WTC11 (cell line): ENCODE measurements at places on chromosomes 5 and 9.

DNA sequence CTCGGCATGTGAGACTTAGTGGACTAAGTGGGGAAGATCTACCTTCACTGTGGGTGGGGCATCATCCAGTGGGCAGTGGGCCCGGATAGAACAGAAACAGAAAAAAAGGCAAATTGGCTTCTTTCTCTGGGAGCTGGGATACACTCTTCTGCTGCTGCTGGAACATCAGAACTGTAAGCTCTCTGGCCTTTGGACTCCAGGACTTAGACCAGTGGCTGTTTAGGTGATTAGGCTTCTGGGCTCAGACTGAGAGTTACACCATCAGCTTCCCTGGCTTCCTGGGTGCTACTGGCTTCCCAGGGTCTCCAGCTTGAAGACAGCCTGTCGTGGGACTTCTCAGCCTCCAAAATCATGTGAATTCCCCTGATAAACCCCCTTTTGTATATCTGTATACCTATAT, 122.7 kb upstream of the SLC28A3 start:
- DNase-seq, result no peak

- peak; percentile 89 for DNase-seq
These were observed at the start of gene PCDHB10 for GRCh38 chr5:141192110-141192725. Gene PCDHB10 (plus strand): TSS chr5:141192353. CDS start chr5:141192553, 200 bp downstream.

GRCh38 chr5:95440825-95441224, 49.7 kb downstream of the FAM81B start:
- no peak for DNase-seq

GRCh38 chr5:115869256-115869795, 27.6 kb downstream of the AP3S1 start:
- DNase-seq, result no peak

DNA sequence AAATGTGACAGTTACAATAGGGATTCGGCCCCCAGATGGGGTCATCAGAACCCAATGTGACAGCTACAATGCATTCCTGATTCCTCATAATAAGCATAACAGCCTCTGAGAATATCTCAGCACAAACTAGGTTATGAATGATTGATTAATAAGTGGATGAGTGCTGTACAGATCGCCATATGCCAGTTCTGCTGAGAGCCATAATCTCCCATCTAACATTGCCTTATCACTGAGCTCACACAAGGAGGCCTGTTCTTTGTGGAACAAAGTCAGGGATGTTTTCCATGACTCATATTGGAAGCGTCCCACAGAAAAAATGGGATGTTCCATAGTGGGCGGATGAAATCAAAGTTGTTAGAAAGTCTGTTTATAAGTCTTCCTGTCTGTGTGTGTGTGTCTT, 89.6 kb downstream of the KIF4B start:
- no peak for DNase-seq

GRCh38 chr9:99445920-99446319, 223.8 kb downstream of the SEC61B start:
- no peak for DNase-seq

GRCh38 chr5:131983244-131983771, 28.1 kb downstream of the ACSL6 start:
- no peak for DNase-seq

GRCh38 chr5:17218353-17219005, 1.0 kb downstream of the BASP1 start:
- DNase-seq, result peak; percentile 31

DNA sequence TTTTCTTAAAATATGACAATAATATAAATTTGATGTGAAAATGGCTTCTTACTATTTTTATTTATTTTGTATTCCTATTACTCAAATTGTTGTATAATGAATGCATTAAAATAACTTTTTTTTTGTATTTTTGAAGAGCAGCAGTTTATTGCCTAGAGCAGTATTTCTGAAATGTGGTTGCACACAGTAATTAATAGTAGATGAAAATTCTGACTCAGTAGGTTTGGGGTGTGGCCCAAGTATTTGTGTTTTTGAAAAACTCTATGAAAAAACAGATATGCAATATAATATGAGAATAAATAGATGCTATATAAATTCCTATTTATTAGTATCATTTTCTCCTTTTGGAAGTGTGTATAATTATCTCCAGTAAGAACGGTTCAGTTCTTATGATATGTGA, 2225.3 kb upstream of the C9orf72 start:
- DNase-seq, result no peak

GRCh38 chr5:75351139-75351926, 14.3 kb downstream of the HMGCR start:
- DNase-seq, result no peak

- DNase-seq, result no peak
These were observed 107.6 kb upstream of the PHYKPL start for GRCh38 chr5:178340187-178340586.

- no peak for DNase-seq
These were observed 188.8 kb downstream of the NTRK2 start for GRCh38 chr9:84858364-84858763.
